ENCODE measurements at places on chromosomes 16 and 17.

- no peak for DNase-seq
Measured at GRCh38 chr16:47492428-47493377, 31.6 kb downstream of the PHKB start.

DNA sequence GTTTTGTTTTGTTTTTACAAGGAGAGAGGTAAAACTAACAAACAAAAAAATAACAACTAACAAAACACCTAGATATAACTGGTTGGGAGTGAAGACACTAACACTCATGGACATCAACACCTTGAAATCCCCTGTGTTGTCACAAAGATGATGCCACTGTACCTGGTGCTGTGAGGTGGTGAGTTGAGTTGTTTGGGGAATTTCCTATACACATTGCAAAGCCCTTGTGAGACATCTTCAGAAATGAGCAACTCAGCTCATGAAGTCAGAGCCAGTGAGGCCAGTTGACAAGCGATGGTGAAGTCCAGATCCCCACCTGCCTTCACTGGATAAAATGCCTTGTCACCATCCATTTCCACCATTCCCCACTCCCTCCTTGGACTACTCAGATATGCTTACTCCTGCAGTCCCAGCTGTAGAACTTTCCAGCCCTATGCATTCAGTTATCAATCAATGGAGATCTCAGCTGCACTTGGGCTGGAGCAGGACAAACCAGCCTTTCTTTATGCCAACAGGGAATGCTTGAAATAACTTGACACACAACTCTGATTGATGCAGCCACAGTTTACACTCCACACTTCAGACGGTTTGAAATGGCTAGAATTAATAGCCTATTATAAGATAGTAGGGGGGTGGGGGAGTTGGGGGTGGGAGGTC lies 22.2 kb downstream of the ANKFN1 start:
- no peak for DNase-seq

GRCh38 chr16:87713451-87714229 lies 52.1 kb downstream of the KLHDC4 start:
- peak; percentile 51 for DNase-seq

- no peak for DNase-seq
Measured at GRCh38 chr17:46832331-46832821, 13.9 kb upstream of the WNT3 start.

DNA sequence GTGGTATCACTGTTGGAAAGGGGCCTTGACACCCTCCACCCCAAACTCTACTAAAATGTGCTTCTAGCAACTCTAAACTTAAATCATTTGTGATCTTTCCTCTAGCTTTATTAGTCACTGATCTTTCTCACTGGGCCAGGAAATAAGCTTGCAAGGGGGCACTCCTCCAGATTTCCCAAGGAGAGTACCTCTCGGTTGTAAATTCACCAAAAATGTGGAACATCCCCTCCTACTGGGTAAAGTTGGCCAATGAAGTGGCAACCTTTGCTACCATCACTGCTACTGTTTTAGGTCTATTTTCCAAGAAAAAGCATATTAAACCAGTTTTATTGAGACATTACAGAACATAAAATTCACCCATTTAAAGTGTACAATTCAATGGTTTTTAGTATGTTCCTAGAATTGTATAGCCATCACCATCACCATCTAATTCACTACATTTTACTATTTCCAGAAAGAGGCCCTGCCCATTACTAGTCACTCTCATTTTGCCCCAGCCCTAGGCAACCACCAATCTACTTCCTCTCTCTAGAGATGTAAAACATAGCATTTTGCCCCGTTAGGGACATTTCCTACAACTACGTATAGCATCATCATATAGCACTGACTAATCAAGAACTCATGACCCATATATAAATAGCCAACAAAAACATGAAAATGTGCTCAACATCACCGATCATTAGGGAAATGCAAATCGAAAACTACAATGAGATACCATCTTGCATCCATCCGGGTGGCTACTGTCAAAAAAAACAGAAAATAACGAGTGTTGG lies 44.6 kb upstream of the ADCY9 start:
- DNase-seq, result no peak
